Suppressor macrophage treated with lipopolysaccharide for 1 hour (primary cell): ENCODE measurements at places on chromosomes 3 and 15.

GRCh38 chr3:190645932-190646460, 132.1 kb downstream of the IL1RAP start:
- DNase-seq: no peak

- no peak for DNase-seq
Observed at GRCh38 chr3:31213869-31214486, 318.7 kb upstream of the STT3B start.

DNA sequence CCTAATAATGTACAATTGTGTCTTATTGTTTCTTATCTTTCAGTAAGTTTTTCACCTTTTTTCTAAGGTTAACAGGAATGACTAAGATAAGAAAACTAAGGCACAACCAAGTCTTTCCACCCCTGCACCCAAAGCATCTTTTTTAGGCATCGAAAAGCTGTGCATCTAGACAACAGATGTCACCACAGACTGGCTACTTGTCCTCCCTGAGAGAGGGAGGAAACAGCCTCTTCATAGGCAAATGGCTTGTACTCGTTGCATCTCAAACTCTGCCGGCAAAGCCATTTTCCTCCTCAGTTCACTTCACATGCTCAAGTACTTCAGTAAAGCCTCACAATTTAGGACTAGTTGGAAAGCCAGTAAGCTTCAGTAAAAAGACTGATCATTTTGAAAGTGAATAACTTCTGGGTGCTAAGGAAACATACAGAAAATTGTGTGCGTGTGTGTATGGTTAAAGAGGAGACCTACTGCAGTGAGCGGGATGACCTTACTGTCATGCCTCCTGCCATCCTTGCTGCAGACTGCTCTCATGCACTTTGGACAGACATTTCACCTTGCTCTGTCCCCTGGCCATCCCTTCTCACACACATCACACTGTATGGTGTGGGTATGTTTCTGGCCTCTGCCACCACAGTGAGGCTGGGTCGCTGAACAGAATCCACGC, 36.5 kb upstream of the HACD2 start:
- no peak for DNase-seq

DNA sequence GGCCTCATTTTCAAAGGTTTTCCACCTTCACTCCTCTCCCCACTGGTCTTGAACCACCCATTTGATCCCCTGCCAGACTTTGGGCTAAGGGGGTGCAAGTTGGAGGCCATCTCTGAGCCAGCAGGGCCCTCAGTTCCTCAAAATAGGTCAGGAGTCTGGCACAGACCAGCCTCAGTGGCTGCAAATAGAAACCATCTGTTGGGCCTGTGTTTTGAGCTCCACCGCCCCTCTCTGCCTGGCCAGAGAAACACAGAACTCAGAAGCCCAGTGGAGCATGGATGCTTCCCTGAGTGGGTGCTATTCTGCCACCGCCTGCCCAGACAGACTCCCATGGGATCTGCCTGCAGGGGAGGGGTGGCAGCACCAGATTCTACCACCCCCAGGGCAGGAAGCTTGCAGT, 56.3 kb downstream of the CORO2B start:
- no peak for DNase-seq

DNA sequence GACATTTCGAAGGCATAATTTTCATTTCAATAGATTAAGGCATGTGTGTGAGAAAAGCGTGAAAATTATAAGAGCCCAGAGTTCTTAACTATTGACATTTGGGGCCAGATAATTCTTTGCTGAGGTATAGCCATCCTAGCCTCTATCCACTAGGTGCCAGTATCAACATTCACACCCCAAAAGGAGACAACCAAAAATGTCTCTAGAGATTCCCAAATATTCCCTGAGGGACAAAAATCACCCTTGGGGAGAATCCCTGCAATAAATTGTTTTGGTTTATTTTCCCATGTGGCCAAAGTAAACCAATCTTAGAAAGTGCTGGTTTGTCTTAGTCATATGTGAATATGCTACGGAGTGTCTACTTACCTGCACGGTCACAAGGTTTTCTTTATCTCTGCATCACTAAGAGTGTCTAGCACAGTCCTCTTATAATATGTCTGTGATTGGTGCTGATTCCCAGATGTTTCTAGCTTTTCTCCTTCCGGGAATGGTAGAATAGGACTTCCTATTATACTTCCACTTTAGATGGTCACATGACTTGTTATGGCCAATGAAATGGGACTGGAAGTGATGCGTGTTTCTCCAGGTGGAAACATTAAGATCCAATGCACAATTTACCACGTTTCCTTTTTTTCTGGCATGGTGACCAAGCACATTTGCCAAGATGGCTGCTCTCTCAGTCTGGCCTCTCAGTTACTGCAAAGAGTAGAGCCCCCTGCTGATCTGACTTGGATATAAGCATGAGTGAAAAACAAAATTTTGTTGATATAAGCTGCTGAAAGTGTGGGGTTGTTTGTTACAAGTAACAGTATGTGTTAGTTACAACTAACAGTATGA, 8.0 kb upstream of the KBTBD8 start:
- DNase-seq: no peak

- DNase-seq: peak; percentile 85
Observed at GRCh38 chr15:101288905-101289513, 6.0 kb downstream of the SNRPA1 start.

- DNase-seq: no peak
Observed at GRCh38 chr3:69944931-69945493, 54.5 kb upstream of the SAMMSON start.

- no peak for DNase-seq
Observed at GRCh38 chr3:80734483-80734882, 966.7 kb upstream of the ROBO1 start.

GRCh38 chr3:118941236-118941635, 93.4 kb downstream of the IGSF11 start:
- DNase-seq: no peak
